ENCODE measurements at places on chromosomes 13 and 19.

GRCh38 chr13:42066542-42066941 is 18.1 kb downstream of the DGKH start:
- DNase-seq, result peak; percentile 65

DNA sequence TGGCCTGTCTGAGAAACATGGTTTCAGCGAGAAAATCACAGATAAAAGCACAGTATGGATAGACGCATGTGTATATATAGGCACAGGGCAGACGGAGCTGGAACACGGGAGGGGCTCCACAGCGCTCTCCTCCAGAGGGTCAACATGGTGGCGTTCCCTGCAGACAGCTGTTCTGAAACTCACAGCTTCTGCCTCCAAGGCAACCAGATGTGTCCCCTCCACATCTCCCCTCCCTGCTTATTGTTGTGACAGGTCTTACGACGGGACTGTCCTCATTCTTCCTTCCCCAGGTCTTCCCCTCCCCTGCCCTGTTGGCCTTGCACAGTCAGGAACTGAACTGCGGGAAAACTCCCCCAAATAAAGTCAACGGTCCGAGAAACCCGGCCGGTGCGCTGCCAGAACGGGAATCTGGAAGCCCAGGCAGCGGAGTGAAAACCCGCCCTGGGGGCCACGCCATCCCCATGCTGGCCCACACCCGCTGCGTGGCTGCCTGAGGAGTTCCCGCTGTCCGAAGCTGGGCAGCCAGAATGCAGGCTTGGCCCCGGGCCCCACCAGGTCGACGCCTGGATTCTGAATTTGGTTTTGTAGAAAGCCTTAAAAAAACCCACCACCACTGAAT is 2.6 kb upstream of the TIMM13 start:
- DNase-seq, result no peak

- no peak for DNase-seq
These were observed 281.2 kb downstream of the FOXO1 start for GRCh38 chr13:40384976-40385857.

- DNase-seq, result no peak
These were observed 3.8 kb upstream of the KCTD12 start for GRCh38 chr13:76890021-76890420.

- DNase-seq, result no peak
These were observed 165.1 kb downstream of the COG6 start for GRCh38 chr13:39820606-39821005.

GRCh38 chr19:54469496-54469934 is 3.6 kb downstream of the CDC42EP5 start:
- DNase-seq, result no peak

DNA sequence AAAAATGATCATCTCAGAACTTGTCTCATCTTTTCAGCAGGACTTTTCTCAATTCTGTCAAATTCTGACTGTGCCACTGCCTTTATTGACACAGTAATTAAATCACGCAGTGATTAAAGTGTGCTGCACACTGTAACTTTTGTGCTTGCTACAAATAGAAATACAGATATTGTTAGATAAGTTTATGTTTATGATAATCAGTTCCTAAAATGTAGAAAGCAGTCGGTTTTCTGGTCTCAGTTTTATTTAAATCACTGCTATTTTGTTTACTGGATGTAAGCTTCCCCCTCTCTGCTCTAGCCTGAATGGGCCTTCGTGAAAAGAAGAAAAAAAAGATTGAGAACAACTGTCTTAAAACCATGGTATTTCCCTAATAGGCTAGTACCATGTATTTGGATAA is 258.8 kb upstream of the STARD13 start:
- DNase-seq, result no peak

DNA sequence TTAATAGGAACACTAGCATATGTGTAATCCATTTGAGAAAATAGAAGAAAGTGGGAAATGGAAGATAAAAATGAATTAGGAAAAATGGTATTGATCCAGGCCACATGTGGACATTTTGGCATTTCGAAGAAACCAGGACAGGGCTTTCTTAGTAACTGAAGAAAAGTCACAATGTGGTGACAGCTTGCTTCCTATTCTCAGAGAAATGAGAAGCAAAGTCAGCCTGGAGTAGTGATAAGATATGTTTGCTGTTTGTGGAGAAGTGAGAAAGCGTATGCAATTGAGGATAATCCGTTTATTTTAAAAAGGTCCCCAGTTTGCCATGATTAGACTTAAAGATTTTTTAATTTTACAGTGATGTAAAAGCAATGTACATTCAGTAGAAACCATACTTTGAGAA is 127.9 kb downstream of the SLITRK6 start:
- DNase-seq, result no peak

DNA sequence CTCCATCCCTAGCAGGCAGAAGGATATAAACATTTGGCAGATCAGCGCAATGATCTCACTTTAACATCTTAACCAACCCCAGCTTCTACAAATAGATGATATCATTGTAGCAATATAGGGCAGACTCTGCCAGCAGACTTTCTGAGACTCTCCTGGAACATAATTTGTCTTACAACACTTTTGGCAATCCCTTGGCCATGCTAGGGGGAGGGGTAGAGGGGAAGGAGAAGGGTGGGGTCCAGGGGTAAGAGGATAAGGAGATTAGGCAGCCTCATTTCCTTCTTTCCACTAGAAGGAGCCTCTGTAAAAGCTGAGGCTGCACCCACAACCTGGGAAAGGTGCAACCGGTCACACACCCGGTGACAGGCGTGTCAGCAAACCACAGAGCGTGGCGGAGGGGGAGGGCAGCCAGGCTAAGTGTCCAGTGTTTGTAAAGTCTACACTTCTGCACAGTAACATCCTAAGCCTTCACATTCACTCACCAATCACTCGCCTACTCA is 8.7 kb upstream of the UBAC2 start:
- peak; percentile 62 for DNase-seq

- DNase-seq, result peak; percentile 39
These were observed 686 bp downstream of the SETDB2 start for GRCh38 chr13:49444524-49445395.

DNA sequence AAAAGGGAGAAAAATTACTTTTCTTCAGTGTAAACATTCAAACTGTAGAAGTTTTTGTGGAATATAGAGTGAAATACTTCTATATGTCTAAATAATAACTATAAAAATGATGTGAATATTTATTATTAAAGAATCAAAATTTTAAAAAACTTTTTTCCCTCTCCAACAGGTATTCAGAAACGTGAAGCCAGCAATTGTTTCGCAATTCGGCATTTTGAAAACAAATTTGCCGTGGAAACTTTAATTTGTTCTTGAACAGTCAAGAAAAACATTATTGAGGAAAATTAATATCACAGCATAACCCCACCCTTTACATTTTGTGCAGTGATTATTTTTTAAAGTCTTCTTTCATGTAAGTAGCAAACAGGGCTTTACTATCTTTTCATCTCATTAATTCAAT is 28.0 kb downstream of the ITM2B start:
- no peak for DNase-seq

- peak; percentile 59 for DNase-seq
These were observed 91.8 kb upstream of the TSC22D1 start for GRCh38 chr13:44667943-44668342.

DNA sequence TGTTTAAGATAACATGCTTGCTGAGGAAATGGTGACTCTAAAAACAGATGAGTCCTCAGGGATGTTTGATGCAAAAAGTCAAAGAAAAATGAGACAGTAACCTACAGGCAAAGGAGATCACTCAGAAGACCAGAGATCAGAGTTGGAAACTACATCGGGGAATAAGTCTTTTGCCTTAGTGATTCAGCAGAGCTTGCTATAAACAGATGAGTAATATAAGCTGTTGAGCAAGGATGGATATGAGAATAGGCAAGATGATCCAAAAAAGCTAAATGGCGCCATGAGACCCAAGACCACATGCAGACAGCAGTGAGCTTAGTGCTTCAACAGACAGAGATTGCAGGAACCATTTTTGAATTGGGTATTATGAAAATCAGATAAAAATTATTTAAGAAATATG is 168.6 kb downstream of the POSTN start:
- peak; percentile 71 for DNase-seq

- no peak for DNase-seq
These were observed 224.5 kb downstream of the GPC5 start for GRCh38 chr13:91622778-91623550.

- no peak for DNase-seq
These were observed 52.2 kb downstream of the GATAD2A start for GRCh38 chr19:19457671-19458070.

DNA sequence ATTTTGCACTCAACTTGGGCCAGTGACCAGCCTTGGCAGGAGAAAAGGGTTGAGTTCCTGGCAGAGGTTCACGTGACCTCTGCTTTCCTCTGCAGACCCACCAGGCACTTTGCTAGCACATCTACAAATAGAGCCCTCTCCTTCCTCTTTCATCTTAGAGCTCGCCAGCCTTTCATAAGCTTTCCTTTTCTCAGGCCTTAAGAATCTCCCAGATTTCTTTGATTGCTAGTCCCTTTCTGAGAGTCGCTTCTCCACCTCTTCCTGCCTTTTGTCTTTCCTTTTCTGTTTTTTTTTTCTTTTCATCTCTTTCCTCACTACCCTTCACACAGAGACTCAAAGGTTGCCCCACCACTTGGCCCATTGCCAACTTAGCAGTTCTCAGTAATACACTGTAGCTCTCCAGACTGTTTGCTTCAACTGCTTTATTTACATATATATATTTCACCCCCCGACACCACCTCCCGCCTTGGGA is 375.7 kb upstream of the SPRY2 start:
- no peak for DNase-seq

DNA sequence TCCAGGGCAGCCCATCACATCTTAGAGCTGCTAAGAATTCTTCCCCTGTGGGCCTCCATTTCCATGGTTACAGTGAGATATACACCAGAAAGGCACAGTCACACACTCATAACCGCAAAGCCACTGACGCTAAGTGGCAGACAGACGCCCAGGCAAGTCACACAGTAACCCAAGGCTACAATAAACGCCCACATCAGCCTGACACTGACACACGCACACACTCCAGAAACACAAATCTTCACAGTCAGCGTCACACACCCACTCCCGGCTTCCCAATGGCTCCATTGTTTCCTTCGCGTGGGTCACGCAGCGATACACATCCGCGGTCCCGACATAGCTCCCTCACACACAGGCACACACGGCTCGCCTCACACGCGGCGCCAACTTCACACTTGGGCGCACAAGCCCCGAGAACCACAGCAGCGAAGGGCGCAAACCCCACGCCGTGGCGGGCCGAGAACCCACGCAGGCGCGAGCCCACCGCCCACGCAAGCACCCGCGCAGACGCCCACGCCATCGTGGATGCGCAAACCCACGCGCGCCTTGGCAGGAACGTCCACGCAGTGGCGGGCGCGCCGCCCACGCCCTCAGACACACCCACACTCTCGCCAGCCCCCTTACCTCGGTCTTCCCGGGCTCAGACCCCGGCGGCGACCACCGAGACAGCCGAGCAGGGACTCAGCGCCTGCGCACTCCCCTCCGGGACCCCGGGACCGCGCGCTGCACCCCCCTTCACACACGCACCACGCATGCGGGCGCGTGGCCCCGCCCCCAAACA is at the start of gene ZNF667:
TSS of gene ZNF667 (minus strand) at position 695 of the 778 bp plus-strand sequence. CDS start 14,975 bp downstream, outside the sequence.
- peak; percentile 71 for DNase-seq

DNA sequence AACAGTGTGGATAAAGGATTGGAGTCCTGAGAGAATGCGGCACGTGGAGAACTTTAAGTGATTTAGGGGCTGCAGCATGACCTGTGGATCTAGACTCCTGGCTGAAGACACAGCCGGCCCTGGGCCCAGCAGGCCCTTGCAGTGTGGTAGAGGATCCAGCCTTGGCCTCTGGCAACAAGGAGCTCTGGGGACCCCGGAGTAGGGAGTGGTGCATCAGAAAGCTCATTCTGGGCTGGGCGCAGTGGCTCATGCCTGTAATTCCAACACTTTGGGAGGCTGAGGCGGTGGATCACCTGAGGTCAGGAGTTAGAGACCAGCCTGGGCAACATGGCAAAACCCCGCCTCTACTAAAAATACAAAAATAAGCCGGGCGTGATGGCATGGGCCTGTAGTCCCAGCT is 76.0 kb downstream of the CHST8 start:
- DNase-seq, result no peak

GRCh38 chr13:21613791-21614190 is 9.8 kb upstream of the MICU2 start:
- no peak for DNase-seq

DNA sequence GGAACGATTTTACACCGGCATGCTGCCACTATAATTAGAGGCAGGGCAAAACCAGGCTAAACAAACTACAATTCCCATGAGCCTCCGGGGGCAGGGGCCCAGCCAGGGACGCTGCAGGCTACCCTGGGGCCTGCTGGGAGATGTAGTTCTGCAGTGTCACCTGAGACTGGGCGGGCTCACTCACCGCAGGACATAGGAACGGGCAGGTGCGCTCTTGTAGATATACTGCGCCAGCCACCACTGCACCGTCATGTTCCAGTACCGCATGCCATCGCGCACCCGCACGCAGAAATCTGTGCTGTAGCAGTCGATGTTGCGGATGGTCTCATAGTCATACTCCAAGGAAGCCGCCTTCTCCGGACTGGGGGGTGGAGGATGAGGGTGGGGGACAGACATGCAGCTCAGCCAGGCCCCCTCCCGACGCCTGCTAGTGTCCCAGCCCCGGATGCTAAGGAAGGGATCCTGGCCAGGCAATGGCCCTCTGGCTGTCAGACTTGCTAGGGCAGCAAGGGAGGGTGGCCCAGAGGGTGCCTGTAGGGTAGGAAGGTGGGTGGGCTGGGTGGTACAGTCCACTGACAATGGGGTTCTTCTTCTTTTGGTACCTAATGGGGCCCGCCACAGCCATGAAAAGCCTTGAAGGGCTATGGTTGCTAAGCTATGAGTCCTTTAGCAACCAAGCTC is 5.8 kb upstream of the TMC4 start:
- no peak for DNase-seq

GRCh38 chr19:47741544-47742140 is 3.7 kb upstream of the NOP53 start:
- DNase-seq, result no peak

Measured in AG20443 (cell line).